ENCODE measurements at places on chromosomes 6 and 20.

GRCh38 chr20:63176034-63176426, 39.9 kb downstream of the YTHDF1 start:
- no peak for DNase-seq

DNA sequence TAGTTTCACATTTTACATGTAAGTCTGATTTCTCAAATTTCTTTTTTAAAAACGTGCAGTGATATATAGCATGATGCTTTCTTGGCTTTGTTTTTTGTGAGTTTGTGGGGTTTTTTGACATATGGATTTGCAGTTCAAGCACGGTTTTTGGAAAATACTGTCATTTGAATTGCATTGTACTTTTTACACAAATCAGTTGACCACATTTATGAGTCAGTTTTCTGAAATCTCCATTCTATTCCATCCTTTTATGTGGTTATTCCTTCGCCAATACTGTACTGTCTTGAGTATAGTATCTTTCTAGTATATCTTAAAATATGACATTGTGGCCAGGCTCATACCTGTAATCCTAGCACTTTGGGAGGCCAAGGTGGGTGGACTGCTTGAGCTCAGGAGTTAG, 890.0 kb upstream of the CITED2 start:
- DNase-seq = no peak

DNA sequence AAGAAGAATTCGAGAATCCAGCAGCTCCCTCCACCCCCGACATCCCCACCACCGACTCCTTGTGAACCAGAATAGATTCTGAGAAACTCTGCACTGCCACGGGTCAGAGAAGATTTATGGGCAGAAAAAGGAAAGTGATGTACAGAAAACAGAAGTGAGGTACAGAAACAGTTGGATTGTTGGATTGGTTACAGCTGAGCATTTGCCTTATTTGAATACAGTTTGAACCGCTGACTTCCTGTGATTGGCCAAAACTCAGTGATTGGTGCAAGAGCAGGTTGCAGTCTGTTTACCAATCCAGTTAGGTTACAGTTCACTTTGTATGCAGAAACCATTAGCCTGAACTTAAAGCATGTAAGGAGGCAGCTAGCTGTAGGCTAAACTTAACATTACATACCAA, 131.2 kb upstream of the HDDC2 start:
- no peak for DNase-seq

DNA sequence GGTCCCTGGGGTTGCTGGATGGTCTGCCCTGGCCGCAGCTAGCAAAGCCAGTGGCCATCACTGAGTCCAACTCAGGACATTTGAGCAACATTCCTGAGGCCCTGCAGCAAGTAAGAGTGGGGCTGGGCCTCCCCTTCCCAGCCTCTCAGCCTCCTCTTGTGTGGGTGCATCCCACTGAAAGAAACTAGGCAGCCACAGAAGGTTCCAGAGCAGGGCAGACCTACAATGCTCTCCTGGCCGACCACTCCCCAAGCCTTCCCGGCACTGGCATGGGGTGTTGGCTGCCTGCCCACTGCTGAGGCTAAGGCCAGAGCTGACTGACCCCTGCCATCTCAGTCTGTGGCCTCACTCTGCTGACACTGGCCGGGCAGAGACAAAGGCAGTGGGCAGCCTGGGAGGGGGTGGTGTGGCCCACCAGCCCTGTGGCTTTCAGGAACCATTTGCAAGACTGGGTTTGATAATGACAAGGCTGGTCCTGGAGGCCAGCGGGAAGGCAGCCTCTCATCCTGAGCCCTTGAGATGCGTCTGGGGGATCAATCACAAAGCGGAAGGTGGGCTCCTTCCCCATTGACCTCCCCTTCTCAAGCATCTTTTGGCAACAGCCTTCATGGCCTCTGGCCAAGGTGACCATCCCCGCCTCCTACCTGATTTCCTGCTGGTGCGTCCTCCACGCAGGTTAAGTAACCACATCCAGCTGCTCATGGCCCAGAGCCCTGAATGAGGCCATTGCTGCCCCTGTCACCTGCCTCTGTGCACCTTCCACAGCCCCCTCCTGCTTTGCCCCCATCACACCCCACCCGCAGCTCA, 9.6 kb downstream of the DLGAP4 start:
- DNase-seq = no peak

DNA sequence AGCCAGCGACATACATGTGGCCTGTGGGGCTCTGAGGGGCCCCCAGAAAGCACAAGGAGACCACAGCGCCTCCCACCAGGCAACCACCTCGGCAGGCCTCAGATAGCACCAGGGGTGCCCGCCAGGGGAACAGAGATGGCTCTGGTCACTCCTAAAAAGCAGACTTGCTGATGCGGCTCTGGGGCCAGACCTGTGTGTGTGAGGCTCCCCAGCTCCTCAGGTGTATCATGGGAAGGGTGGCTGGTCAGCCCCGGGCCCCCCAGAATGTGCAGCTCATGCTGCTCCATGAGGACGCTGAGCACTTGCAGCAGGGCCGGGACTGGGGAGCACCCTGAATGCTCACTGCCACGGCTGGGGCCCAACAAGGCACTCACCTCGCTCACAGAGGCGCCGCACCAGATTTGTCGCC, 60.2 kb downstream of the PYGB start:
- DNase-seq = no peak

- peak; percentile 52 for DNase-seq
Observed at GRCh38 chr20:62824476-62825332, 7.9 kb downstream of the COL9A3 start.

DNA sequence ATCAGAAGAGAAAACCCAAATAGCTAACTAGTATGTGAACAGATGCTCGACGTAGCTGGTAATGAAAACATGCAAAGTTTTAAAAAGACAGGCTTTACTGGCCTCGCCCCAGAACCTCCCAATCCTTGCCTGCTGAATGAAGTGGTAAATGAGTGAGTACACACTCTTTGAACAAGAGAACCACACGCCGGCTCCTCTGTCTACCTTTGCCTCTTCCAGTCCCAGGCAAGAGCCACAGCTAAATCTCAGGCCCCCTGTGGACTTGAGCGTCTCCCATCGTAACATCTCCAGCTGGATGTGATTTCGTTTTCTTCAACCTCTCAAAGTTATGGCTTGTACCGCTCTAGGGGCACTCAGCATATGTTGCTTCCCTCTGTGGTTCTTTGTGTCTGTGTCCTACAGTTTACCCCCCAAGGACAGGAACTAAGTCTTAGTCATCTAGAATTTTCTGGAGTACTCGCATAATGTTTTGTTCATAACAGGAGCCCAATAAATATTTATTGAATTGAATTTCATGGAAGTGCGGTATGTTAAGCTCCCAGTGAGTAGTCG, 153.2 kb upstream of the TAB2 start:
- no peak for DNase-seq

GRCh38 chr6:16570946-16571345, 190.3 kb downstream of the ATXN1 start:
- DNase-seq = no peak

DNA sequence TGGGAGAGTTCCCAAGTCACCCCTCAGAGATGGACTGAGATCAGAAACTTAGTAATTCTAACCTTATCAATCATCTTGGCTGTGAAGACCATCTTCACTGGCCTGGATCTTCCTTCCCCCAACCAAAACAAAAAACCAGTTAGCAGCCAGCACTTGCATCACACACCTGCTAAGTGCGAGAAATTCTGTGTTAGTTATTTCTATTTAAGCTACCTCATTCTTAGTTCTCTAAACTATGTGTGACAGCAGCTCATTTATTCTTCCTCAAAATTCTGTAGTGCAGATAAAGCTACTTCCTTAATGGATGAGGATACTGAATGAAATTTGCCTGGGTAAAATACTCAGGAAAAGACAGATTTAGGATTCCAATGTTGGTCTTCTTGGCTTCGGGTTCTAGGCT, 18.2 kb upstream of the TAGAP start:
- DNase-seq = peak; percentile 67

- DNase-seq = no peak
Observed at GRCh38 chr20:24742436-24742835, 206.6 kb upstream of the CST7 start.

- DNase-seq = peak; percentile 59
Observed at GRCh38 chr20:380763-381580, 412 bp downstream of the TRIB3 start.

DNA sequence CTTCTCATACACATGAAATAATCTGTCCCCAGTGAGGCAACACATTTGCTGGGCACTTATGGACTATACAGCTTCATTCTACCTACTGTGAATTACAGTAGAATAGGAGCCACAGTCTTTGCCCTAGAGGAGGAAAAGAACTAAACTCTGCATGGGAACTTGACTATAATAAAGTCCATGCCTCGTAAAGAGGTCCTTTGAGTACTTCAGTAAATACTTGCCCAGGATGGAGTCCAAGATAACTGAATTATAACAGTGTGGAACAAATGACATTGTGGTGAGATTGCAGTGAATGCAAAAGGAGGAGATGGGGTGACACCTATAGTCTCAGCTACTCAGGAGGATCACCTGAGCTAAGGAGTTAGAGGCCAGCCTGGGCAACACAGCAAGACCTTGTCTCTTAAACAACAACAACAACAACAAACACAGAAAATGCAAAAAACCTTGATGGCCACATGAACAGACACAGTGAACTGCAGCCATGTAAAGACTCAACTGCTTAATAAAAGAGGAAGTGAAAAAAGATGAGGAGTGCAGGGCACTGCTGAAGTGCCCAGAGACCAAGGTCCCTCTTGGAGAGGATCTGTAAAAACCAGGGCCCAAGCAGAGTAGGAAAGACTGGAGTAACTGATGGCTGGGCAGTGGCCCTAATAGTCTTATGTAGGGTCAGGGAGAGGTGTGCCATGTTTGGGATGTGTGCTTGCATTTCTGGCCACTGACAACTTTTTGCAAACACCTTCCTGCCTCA, 3.7 kb downstream of the MRPS18A start:
- peak; percentile 50 for DNase-seq

DNA sequence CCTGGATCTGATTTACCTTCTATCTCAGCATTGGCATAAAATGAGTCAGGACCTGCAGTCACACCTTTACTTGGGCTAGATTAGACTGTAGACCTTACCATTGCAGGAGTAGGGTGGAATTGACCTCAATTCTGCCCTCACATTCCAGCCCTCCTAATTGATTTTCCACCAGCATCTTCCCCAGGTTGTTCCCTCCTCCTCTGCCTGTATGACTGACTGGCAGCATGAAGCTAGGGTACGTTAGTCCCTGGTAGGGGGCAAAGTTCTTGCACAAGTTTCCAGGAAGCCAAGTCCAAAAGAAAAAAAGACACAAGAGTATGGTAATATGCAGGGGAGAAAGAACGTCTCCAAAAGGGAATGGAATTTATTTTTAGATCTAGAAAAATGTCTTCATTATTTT, 225.6 kb upstream of the FLRT3 start:
- DNase-seq = no peak

GRCh38 chr6:129130106-129130505, 247.2 kb downstream of the LAMA2 start:
- DNase-seq = no peak

- DNase-seq = no peak
Observed at GRCh38 chr20:7195704-7196103, 428.2 kb downstream of the BMP2 start.

DNA sequence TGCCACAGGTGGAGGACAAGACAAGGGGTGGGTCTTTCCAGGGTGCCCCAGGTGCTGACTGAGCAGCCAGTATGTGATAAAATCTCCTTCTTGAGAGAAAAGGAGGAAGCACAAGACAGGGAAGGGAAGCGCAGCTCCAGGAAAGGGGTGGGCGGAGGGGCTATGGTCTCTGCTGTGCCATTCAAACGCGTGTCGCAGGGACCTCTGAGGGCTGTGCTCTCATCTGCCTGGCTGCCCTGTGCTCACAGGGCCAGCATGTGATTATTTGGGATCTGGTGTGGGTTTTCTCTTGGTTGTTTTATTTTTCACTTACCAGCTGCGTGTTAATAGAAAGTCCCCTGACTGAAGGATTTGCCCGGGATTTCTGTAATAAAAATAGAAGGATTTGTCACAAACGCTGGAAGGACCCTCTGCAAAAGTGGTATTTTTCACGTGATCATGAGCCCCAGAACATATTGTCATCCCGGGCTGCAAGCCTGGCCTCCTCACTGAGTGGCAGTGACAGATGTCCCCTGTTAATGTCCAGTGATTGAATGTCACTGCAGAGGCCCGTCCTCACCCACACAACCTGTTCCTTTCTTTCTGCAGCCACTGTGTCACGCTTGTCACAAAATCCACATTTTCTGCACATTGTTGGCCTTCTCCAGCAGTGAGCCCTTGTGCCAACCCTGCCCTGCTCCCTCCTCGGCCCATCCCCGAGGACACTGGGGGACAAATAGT, 35.0 kb upstream of the VSX1 start:
- peak; percentile 4 for DNase-seq

- no peak for DNase-seq
Observed at GRCh38 chr6:148068437-148069061, 274.1 kb upstream of the SASH1 start.

DNA sequence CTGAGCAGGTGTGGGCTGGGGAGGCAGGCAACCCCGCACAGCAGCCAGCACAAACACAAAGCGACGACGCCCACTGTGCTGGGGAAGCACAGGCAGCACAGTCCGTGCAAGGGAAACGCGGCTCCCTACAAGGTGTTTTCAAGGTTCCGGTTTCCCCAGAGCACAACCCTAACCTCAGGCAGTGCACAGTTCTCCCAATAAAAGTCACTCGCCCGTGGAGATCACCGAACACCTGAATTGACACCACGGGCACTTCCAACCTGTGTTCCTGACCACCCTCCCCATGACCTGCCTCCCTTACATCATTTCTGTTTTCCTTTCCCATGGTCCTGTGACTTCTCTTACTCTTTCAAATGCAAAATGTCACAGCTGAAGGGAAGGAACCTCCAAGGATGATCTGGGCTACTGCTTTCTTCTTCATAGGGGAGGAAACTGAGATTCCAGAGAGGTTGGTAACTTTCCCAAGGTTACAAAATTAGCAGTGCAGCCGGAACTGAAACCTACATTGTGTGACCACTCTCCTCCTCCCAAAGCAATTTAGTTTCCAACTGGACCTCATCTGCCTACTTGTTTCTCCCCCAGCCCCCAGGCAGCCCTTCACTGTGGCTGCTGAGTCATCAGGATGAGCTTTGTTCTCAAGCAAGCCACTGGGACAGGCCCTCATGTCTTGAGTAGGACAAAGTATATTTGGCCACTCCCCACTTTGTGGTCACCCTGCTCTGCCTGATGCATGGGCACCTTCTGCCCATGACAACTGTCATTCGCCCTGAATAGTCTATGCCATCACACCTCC, 125.3 kb downstream of the ATXN1 start:
- DNase-seq = peak; percentile 95

- no peak for DNase-seq
Observed at GRCh38 chr6:166667796-166668610, 41.0 kb upstream of the RPS6KA2 start.

- no peak for DNase-seq
Observed at GRCh38 chr6:105161421-105161820, 18.4 kb downstream of the POPDC3 start.

DNA sequence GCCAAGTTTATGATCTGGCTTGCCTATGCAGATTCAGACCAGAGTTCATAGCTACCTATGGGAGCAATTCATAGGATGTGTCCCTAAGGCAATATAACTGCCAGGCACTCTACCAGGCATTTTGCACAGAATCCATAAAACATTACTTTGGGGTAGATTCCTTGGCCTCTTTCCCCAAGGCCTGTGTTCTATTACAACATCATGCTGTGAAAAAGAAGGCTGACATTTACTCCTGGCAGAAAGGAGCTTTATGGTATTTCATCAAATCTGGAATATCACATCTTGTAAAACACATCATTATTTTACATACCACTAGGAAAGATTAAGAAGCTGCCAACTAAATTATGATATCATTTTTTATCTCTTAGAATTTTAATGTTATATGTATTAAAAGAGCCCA, 287.0 kb upstream of the MARCKS start:
- DNase-seq = no peak
